ENCODE measurements at places on chromosomes 7 and 10.

GRCh38 chr10:103153302-103154197 lies 39.5 kb downstream of the NT5C2 start:
- DNase-seq, result no peak

DNA sequence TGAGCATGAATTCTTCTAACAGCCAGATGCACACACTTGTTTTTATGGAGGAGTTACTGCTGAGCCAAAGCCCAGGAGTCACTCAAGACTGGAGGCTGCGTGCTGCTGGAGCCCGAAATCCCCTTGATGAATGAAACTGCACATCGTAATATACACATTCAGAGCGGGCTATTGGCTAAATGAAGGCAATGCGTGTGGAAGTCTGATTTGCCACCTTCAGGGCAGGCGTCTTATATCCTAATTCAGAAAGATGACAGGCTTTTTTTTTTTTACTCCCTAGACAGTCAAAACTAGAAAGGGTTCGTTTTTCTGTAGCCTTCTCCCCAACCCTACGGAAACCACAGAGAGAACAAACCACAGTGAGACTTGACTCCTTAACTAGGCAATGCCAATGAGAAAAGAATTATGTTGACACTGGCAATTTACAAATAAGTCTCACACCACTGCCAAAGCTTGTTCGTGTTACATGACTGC lies 227.2 kb upstream of the KLF14 start:
- DNase-seq, result peak; percentile 77

- no peak for DNase-seq
These were observed 93.6 kb upstream of the COL1A2 start for GRCh38 chr7:94301024-94301586.

- DNase-seq, result no peak
These were observed 1013.1 kb downstream of the TYW1 start for GRCh38 chr7:68009716-68010115.

DNA sequence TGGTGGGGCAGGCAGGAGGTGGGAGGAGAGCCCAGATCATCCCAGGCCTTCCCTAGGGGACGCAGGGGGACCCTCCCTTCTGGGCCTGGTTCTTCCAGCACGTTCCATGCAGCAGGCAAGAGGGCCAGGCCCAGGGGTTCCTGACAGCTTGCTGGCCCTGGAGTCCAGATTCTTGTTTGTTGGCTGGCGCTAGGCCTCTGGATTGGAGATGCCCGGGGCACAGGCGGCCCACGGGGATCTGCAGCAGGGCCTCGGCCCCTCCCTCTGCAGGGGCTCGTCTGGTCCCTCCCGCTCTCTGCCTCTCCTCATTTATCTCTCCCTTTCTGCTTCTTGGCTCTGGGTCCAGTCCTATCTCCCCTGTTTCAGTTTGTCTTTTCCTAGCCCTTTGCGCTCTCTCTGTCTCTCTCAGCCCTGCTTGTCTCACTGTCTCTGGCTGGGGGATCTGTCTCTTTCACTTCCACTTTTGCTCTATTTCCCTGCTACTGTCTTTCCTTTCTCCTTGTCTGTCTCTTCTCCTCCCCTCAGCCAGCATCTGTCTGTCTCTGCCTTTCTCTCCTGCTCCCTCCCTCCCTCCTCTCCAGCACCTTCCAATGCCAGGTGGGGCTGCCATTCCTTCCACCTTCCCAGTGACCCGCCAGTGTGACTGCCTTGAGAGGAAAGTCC lies 1.1 kb upstream of the AQP1 start:
- no peak for DNase-seq

DNA sequence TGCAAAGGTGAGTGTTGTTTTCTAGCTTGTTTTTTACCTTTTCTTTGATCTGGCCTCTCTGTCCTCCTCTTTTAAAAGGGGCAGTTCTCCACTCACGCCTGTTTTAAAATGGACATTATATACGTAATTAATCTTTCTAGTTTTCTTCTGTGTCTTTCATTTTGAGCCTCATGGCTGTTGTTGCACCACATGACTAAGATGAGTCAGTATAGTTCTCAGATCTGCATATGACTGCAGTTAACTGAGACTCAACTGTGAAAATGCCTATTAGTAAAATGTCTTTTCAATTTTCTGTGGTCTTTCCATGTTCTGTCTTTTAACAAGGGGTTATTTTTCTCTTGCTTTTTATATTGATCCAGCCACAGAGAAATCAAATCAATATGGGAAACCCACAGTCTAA lies 296.1 kb downstream of the CDK14 start:
- DNase-seq, result no peak

DNA sequence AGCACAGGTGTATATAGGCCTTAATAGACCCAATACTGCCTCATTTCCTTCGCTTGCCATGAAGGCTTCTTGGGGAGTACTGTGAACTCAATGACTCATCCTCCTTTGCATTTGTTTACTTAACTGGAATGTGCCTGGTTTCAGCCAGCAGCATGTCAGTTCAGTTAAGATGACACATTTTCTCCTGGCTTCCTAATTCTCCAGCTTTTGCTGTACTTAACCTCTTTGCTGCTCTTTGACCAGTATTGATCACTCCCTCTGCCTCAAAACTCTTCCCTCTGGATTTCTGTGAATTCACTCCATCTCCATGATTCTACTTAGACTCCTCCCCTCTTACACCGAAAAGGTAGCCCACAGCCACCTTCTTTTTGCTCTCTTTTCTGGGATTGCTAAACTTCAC lies 135.7 kb downstream of the MAGI2 start:
- no peak for DNase-seq

DNA sequence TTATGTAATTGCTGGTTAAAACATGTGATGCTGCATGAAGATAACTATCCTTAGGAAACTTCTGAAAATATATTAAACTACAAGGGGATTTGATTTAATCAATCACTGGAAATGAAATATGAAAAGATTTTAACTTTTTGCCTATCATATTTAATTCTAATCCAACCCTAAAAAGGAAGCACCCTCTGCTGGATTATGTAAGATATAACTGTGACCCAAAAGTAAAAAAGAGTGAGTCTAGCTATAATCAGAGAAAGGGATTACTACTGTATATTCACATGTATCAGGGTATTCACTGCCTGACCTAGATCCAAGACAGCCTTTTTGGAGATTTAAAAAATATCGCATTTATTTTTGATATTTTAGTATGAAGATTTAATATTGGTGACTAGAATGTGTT lies 295.5 kb downstream of the MDFIC start:
- DNase-seq, result no peak

- no peak for DNase-seq
These were observed 73.6 kb downstream of the ATXN7L1 start for GRCh38 chr7:105802604-105803428.

DNA sequence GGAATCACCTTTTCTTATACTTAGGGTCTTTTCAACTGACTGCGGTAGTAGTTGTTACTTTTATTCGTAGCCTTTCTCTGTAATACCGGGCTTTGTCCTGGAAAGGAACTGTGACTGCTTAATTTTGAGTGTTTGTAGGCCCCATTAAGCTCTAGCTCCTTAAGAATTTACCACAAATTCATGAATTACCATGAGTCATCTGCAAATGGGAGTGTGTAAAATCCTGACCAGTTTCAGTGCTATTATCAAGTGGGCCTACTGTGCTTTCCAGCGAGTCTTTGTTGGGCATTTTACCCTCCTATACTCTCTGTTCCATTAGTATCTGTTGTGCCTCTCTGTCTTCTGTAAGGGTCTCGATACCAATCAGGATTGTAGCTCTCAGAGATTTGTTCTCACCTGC lies 49.7 kb downstream of the ZMYND11 start:
- no peak for DNase-seq

DNA sequence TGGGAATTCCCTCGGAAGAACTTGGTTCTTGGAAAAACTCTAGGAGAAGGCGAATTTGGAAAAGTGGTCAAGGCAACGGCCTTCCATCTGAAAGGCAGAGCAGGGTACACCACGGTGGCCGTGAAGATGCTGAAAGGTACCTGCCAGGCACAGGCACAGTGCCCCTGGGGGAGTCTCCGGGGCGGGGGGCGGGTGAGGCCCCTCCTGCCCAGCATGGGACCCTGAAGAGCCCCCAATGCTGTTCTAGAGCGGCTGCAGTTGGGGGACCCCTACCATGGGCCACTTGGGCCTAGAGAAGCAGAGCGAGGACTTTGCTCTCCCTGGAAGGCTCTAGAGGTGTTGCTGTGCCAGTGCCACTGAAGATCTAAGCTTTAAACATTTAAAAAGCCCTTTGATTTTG lies 21.6 kb upstream of the CSGALNACT2 start:
- no peak for DNase-seq

DNA sequence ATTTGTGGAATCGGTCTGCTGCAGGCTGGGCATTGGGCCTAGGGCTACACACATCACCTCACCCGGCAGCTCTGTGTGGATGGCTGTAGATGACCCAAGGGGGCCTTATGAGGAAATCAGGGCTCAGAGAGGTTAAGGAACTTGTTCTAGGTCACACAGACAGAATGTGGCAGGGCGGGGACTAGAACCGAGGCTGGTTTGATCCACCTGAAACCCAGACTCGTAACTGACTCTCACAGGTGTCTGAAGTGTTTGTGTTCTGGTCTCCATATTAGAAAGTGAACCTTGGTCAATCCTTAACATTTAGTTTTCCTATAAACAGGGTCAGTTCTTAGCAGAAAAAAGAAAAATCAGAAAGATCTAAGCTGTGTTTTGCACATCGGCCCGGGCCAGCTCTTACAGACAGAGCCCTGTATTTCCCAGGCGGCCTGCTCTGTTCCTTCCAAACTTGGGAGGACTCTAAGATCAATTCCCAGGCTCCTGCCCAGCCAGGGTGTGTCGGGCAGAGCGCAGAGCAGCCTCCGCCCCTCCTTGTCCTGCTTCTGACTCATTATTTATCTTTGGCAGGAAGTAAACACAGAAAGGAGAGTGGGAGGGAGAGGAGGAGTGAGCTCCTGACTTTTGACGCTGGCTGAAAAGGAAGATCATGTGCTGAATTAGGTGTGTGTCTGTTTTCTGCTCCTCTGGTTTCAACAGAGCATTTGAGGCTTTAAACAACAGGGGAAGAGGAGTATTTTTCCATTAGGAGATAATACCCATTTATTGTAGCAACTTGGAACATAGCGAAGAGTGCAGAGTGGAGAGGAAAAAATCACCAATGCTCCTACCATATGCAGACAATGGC lies 74.1 kb downstream of the TACC2 start:
- DNase-seq, result no peak

GRCh38 chr7:136194878-136195277 lies 217.7 kb upstream of the MTPN start:
- DNase-seq, result no peak

DNA sequence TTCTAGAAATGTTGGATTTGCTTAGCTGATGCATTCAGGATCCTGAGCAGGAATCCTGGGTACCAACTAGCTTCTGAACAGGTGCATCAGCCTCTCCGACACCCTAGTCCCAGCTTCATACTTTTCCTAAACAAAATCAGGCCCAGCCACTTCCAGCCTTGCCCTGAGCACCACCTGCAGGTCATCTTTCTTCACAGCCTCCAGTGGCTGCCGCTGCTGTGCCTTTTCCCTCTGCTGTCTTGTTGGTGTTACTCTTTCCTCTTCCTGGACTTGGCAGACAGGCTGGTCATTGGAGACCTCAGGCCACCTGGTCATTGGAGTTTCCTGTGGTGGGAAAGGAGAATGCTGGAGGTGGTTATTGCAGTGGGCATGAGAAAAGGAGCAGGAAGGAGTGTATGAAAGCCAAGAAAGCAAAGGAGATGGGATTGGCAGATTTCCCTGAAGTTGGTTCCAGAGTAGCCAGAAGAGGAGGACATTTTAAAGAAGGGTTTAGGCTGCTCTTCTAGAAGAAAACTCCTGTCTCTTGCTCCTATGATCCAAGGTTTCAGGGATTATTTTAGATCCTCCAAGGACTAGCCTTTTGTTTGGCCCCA lies 48.2 kb upstream of the NFKB2 start:
- peak; percentile 30 for DNase-seq

DNA sequence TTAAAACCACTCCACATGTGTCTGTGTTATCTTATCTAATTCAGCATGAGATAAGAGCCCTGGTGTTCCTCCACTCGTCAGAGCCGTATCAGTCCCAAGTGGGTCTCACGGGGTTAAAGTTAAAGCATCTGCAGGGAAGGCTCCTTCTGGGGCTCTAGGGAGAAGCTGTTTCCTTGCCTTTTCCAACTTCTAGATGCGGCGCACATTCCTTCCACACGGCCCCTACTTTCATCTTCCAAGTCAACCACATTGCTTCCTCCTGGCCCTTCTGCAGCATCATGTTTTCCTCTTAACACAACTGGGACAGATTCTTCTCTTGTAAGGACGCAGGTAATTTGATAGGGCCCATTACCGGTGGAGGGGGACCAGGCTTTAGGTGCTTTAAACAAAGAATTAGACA lies 620.1 kb upstream of the DPP6 start:
- no peak for DNase-seq

- DNase-seq, result no peak
These were observed 43.7 kb downstream of the CREB5 start for GRCh38 chr7:28456044-28456443.

DNA sequence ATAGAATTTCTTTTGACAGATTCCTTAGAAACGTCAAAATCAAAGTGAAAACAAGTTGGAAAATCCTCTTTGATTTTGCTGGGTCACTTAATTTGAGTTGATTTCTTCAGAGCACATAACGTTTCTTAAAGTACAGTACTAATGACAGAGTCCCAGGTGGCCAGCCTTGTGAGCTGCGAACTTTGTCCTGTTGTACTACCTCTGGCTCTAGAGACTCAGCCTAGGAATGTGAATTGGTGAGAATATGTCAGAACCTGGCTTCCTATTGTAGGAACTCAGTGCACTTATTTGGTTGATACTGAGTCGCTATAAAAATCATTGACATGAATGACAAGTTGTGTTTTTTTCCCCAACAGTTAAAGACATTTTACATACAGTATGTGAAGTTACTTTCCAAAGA lies 20.2 kb downstream of the SDK1 start:
- DNase-seq, result no peak

- no peak for DNase-seq
These were observed 58.3 kb downstream of the IKZF1 start for GRCh38 chr7:50362712-50363282.

GRCh38 chr7:94405506-94405905 lies 10.8 kb downstream of the COL1A2 start:
- DNase-seq, result no peak

GRCh38 chr10:93186653-93187052 lies 113.0 kb downstream of the CYP26A1 start:
- no peak for DNase-seq

- DNase-seq, result no peak
These were observed 3.0 kb upstream of the AQP1 start for GRCh38 chr7:30908681-30909080.

DNA sequence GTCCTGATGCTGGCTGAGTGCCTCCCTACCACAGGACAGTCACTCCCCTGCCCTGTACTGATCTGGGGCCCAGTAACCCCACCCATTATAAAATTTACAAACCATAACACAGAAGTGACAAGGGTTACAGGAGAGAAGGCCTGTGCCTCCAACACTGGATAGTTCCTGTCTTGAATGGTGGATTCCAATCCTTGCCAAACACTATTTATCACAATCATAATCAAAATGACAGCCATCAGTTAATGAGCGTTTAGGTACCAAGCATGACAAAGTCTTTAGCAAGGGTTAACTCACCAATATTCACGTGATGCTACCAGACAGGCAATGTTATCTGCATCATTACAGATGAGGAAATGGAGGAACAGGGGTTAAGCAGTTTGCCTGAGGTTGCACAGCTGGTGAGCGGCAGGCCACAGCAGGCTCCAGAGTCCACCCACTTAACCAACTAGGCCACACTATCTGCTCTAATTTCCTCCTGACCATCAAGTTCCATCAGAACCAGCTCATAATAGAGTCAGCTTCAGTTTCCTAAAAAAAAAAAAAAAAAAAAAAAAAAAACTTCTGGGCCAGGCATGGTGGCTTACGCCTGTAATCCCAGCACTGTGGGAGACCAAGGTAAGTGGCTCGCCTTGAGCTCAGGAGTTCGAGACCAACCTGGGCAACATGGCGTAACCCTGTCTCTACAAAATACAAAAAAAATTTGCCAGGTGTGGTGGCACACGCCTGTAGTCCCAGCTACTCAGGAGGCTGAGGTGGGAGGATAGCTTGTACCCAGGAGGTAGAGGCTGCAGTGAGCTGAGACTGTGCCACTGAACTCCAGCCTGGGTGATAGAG lies 14.2 kb downstream of the PDLIM1 start:
- no peak for DNase-seq

Measured in stimulated activated naive CD8-positive, alpha-beta T cell treated with anti-CD3 and anti-CD28 coated beads, Interleukin-15, Interleukin-2, amounts not matched to agents 100 U/mL and 50 U/mL, for 24 hours (primary cell).